Activated CD4-positive, alpha-beta T cell treated with anti-CD3 and anti-CD28 coated beads, Interleukin-2, amount 50 U/mL, for 24 hours (primary cell): ENCODE measurements at places on chromosomes 4 and X.

DNA sequence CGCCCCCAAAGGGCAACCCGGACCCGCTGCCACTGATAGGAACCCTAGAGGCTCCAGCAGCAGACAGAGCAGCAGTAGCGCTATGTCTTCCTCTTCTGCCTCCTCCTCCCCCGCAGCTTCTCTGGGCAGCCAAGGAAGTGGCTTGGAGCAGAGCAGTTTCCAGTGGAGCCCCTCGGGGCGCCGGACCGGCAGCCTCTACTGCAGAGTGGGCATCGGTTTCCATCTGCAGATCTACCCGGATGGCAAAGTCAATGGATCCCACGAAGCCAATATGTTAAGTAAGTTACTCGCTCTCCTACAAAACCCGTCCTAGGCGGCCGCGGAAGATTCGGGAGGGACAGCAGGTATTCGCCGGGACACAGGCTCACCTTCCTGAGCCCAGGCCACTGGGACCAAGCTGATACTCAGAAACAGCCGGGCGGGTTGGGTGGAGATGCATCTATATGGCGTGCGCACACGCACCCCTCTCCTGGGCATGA, 477 bp downstream of the FGF5 start:
- DNase-seq = no peak

DNA sequence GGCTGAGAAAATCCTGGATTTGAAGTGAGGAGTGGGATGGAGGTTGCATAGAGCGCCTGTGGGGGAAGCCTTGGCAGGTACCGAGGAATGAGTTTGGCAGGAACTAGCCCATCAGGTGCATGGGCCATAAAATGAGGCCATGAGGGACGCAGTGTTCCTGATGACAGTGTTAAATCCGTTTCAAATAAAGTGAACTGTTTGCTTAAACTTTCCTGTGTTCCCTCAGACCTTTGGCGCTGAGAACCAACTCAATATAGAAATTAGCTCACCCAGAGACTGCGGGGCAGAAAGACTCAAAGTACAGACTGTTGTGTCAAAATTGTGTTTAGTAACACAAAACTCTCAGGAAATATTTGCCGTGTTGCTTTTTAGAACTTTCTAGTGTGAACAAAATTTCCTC, 250.0 kb upstream of the NR3C2 start:
- no peak for DNase-seq

DNA sequence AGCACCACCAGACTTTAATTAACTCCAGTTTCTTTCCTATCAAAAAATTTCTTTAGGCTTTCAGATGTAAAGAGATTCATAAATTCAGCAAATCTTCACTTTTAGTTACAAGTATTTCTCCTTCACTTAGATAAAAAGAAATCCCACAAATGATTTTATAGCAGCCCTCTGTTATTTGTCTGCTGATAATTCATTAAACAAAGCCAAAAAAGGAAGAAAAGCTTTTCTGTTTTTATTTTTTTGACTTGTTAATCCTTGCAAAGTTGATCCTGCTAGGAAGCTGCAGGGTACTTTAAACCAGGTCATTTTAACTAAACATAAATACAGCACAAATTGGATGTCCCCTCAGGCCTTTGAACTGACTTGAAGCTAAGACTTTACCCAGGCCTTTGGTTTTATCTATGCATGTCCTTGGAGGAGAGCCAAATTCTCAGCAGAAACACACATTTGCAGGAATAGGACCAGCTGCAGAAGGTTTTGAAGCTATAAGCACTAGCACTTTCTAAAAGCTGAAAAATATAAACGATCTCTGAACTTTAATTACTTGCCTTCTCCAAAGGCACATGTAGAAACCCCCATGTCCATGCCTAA, 57.5 kb downstream of the PCDH18 start:
- no peak for DNase-seq

DNA sequence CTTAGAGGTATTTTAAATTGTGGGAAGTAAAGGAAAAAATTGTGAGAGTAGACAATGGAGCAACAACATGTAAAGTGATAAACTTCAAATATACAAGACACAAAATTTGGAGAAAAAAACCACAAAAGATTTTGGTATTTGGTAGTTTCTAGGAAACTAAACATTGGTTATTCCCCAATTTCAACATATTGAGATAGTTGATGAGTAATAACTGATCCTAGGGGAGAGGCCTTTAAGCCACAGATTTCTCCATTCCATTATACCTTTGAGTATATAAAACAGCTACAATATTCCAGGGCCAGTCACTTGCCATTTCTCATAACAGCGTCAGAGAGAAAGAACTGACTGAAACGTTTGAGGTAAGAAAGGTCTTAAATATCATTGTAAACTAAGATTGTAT, at the start of gene FDCSP:
TSS of gene FDCSP (plus strand) at position 301 of the 400 bp plus-strand sequence. CDS start 5,071 bp downstream, outside the sequence.
- no peak for DNase-seq

- no peak for DNase-seq
Measured at GRCh38 chr4:88735564-88735963, 37.9 kb upstream of the NAP1L5 start.

GRCh38 chrX:24672701-24673190, 21.0 kb upstream of the POLA1 start:
- DNase-seq = no peak

DNA sequence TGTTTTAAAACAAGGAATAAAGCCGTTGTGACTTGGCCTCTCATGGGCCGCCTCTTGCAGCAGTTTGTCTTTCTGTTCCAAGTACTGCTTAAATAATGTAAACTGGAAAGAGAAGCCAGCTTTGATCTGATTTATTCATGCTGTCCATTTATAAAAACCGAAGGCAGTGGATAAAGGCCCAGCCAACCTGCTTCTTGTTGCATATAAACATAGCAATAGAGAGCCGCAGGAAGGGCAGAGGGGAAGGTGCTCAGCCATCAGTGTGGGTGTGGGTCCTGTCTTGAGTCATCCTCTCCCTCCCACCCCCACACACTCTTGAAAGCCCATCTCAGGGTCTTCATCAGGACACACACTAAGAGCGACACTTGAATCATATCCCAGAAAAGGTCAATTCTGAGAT, 187.9 kb upstream of the FAM9B start:
- DNase-seq = no peak

GRCh38 chr4:144645631-144646522, at the start of gene HHIP:
Gene HHIP (plus strand): TSS chr4:144646156. CDS start chr4:144646676, 520 bp downstream.
- no peak for DNase-seq

DNA sequence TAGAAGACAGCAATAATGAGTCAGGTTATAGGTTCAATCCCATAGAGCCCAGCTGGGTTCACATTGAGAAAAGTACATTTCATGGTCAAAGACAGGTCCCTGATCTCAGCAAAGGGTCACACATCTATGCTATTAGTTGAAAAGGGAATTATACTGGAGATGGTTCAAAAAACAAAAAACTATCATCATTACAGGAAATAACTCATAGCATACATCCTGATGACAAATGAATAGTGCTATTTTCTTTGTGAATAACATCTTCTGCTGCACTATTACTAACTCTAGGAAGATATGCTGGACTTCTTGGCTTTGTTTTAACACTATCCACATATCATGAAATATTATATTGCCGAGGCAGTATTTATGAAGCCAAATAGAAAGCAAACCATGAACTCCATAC, 202.5 kb upstream of the MAB21L2 start:
- no peak for DNase-seq

- no peak for DNase-seq
Measured at GRCh38 chrX:5907207-5907606, 321.5 kb downstream of the NLGN4X start.

DNA sequence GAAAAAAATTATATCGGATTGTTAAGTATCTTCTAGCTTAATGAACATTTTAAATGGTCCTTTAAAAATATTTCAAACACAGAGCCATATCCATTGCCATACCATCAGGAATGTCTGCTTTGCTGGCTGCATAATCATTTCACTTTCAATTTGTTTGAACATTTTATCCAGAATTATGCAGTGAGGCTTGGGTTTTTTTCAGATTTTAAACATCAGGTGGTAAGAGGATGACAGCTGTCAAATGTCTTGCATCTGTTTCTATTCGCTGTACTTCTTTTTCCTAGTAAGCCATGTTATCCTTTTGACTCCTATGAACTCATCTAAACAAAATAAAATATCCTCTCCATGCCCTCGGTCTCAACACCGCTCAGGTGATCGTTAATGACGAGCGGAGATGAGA, 802 bp downstream of the RFC1 start:
- DNase-seq = no peak

GRCh38 chrX:43703211-43703791, 47.2 kb downstream of the MAOA start:
- DNase-seq = no peak

- no peak for DNase-seq
Measured at GRCh38 chr4:81982846-81983540, 390.8 kb downstream of the HNRNPD start.
